ENCODE measurements at places on chromosomes 6 and 20.

DNA sequence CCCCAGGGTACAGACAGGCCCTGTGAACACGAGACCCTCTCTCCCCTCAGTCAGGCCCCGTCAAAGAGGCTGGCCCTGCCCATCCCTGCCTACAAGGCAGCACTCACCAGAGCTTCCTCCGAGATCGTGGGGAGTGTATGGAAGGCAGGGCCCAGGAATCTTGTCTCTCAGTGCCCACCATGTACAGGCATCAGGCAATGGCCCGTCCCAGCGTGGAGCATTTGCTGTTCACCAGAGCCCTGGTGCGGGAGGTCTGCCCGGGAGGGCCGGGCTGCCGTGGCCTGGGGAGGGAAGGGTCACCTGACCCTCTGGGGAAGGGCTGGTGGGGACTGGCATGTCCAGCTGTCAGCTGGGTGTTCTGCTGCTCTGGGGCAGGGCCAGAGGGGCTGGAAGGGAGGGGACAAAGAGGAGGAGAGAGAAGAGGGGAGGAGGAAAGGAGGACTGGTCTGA, at the start of gene IP6K3:
Gene IP6K3, minus strand, starts transcription at position 255 of the 450 bp plus-strand sequence. CDS start 11,429 bp downstream, outside the sequence.
- no peak for DNase-seq

DNA sequence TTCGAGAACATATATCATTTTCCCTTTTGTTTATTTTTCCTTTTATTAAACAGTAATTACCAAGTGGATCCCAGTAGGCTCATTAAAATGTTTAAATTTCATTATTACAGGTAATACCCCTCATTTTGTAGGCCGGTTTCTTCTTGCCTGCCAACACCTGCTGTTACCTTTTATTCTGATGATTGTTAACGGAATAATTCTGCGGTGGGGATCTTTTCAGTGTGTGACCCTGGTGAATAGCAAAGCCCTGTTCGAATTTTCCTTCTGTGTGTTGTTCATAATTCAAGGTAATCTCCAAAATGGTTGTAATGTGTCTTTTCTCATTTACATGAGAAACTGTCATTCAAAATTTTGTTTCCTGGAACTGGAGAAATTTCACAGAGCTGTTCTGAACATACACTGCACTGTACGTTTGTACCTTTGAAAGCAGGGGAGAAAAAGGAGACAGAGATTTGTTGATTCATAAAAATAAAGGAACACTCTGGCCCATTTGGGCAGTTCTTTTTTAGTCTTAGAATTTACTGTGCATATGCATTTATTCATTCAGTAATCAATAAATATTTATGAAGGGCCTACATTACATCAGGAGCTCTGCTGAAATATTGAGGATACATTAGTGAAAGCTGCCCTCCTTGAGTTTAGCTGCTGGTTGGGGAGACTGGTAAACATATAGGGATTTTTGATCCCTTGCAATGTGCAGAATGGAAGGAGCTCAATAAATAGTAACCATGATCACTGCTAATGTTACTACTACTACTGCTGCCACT, 502.0 kb downstream of the QKI start:
- no peak for DNase-seq

- DNase-seq = no peak
Measured at GRCh38 chr6:154758125-154758524, 24.9 kb downstream of the SCAF8 start.

DNA sequence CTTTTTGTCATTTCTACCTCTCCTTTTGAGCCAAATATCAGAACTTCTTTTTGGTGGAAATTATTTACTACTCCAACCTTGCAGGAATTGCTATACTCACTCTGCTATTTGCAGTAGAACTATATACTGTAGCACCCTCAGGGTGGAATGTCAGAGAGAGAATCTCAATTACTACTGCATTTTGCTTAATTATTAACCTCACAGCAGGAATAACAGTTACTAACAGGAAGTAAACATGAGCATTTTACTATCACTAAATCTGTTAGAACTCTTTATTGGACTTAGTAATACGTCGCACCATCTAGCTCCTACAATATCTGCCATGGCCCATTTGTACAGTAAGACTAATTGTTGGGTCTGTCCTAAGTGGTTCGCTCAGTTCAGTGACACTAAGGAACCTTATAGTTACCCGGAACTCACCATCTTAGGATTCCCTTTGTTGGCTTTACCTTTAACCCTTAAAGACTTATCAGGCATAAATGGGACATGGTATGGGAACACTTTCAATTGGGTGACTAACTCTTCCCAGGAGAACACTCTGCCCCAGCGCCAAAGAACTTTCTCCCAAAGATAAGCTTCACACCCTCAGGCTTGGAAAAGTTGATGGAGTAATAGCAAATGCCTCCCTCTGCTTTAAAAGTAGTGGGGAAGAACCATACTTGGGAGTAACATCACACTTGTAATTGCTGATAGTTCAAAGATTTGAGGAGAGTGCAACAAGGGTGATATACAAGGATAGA, 38.8 kb downstream of the PLN start:
- no peak for DNase-seq

DNA sequence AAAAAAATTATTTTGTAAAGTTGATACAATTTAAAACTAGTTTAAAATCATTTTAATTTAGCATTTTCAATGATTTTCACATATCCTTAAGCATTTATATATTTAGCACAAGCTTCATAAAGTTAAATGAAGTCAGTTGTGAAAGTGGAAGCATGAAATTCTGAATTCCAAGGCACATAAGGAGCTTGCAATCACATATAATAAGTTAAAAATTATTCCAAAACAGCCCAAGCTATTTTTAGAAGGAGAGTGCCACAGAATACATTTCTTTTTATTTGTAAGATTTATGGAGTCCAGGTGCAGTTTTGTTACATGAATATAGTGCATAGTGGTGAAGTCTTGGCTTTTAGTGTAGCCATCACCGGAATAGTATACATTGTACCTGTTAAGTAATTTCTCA, 3.2 kb upstream of the LGSN start:
- no peak for DNase-seq
